ENCODE measurements at places on chromosomes 16 and 17.

DNA sequence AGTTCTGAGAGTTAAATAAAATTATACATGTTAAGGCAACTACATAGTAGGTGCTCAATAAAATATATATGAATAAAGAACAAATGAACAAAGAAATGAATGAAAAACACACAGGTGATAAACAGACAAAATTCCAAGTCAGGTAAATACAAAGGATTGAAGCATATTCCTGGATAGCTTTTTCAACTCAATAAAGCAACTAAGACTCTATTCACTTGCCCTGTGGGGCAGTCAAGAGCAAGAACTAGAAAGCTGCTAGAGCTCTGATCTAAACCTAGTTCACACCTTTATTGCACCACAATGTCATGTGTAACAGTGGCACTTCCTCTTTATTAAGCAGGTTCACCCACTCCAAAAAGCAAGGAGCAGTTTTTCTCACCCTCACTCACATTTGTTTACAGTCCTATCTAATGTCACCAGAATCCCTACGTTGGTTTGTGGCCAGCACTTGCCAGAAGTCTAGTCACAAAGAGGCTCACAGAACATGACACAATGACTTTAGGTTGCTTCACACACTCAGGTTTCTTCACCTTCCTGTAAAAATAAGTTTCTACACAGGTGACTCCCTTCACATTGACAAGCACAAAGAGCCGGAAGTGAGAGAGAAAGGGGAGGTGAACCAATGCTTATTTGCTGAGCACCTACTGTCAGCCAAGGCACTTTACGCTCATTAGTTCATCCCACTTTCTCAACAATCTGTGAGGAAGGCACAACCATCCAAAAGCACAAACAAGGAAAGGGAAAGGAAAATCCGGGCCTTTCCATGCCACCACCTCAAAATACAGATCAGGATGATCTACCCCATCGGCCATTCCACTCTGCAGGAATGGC is 70.8 kb downstream of the XPO6 start:
- no peak for DNase-seq

DNA sequence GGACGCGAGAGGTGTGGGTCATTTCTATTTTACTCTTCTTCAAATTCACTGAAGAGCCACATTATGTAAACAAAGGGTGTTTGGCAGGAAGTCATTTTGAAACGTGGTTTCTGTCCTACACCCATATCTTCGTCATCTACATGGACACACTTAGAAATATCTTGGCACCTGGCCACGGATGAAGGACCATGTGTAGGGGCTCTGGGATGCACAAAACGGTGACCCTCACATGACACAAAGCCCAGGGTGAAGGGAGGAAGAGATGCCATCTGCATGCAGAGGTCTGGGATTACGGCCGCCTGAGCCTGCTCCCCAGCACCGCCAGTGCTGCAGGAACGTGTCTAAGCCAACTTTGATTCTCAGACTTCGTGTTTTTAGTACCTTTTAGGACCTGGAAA is 130.2 kb upstream of the CHMP6 start:
- peak; percentile 31 for DNase-seq

GRCh38 chr16:11034481-11034931 is 90.1 kb downstream of the CLEC16A start:
- no peak for DNase-seq

GRCh38 chr16:14121142-14121541 is 50.0 kb downstream of the MRTFB start:
- DNase-seq: no peak

DNA sequence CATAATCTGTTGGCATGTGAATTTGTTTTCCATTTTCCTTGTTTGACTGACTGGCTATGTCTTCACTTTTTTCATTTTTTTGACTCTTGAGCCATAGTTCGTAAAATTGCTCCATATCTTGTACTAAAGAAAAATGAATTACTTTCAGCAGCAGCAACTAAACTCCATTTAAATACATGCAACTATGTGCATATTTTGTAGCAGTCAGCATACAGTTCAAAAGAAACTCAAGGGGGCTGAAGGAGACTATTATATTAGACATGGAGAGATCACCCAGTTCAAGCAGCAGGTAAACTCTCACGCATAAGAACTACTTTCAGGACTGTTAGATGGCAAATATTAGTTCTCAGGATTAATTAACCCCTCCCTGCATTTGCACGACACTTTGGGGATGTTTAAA is 13.6 kb upstream of the TXNDC11 start:
- no peak for DNase-seq

DNA sequence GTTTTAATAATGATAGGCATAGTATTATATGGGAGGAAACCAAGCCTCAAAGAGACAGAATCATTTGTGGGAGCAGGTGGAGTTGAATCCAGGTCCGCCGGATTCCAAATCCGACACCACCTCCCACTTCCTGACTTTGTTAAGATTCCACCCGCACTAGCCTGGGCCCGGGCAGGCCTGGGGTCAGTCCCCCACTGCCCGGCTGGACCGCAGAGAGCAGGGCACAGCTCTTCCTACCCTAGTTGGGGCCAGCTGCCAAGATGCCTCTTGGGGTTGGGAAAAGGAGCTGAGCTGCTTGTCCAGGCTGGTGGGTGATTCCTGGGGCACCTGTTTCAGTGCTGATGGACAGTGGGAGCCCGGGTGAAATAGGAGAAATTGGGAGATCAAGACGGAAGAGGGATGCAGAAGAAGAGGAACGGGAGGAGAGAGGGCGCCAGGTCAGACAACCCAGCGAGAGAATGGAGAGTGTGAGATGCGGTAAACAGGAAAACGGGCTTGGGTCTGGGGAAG is 53.9 kb downstream of the OR1D5 start:
- DNase-seq: no peak

GRCh38 chr17:80636361-80637018 is 91.9 kb downstream of the RPTOR start:
- no peak for DNase-seq

GRCh38 chr16:54953461-54953860 is 22.8 kb downstream of the IRX5 start:
- no peak for DNase-seq

DNA sequence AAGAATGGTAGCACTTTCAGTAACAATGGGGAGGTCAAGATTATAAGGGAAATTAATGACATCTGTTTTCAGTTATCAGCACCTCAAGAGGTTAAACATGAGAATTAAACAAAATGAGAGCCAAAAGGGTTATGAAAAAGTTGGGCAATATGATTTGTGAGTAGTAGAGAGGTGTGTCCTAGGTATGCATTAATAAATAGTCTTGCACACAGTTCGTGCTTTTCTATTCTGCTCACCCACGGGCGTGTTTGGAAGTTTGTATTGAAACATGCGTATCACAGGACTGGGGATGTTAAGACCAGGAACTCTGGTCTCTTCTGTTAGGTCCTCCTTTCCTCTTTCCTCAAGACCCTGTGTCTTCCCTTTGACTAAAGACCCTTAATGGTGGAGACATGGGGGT is 6.0 kb downstream of the BPTF start:
- no peak for DNase-seq

DNA sequence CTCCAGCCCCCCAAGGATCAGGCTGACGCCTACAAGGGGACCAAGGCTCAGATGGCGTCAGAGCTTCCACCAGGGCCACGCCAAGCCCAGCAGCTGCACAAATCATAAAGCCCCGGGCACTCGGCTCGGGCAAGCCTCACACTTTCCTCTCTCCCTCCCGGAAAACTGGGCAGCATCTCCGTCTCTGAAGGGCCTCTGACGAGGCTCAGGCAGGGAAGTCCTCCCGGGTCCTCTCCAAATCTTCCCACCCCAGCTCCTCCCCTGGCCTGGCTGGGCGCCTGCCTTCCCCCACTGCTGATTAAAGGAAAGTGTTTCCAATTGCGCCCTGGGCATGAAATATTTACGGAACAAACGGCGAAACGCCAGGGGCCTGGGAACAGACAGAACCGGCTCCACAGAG is 38.5 kb downstream of the PIEZO1 start:
- no peak for DNase-seq

- no peak for DNase-seq
Measured at GRCh38 chr17:61015966-61016365, 338.3 kb downstream of the BCAS3 start.

DNA sequence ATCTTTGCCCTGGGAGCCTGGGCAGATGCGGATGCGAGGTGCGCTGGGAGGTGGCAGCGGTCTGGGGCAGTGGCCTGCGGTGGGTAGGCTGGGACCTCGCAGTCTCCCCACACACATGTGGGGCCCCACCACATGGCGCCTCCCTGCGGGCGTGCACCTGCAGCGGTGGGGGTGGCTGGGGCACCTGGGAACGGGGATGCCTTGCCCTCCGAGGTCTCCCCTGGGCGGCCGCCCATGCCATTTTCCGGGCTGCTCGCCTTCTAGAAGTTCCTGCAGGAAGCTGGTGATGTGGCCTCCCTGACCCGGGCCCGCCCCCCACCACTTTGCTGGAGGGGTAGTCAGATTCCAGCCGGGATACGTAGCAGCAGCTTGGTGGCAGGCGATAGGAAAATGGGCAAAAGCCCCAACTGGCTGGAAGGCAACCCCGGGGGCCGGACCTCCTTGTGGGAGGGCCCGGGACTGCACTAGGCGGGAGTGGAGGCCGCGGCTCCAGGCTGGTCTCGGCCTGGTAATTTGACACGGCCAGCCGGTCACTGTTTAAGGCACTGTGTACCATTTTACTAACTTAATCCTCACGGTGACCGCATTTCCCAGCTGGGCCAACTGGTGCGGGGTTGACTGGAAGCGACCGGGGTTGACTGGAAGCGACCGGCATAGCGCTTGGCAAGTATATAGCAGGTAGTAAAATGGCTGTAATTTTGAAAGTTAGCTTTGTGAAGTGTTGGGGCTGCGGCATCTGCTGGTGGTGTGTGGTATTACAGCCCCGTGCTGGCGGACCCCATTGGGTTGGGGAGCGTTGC is 38.5 kb downstream of the IGF2BP1 start:
- DNase-seq: peak; percentile 59

DNA sequence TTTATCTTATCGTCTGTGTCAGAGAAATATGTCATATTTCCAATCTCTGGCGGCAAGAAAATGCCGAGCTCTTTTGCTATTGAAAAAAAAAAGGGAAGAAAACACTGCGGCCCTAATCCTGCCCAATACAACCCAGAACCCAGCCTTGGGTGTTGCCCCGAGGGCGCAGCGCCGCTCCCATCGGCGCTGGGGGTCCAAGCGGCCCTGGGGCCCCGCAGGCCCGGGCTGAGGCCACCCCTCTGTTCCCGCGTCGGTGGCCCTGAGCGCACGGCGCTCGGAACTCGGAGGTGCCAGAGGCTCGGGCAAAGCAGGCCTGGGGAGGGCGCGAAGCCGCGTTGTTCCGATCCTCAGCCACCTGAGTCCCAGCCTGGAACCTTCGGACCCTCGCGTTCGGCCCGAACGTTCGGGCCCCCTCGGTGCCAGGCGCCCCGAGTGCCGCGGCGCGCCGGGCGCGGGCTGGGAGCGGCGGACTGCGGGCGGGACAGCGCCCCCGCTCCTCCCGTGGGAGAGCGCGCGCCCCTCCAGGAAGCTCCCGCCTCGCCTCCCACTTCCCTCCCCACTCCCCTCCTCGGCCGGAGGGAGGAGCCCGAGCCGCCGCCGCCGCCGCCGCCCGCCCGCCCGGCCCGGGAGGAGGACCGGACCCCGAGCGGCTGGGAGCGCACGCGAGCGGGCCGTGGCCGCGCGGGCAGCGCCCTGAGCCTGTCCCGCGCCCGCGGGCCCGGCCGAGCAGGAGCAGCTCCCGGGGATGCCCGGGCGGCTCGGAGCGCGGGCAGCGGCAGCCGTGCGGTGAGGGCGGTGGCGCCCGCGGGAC is at the start of gene CPNE2:
Gene CPNE2, plus strand, starts transcription at position 609 of the 811 bp plus-strand sequence. CDS start 18,160 bp downstream, outside the sequence.
- no peak for DNase-seq

DNA sequence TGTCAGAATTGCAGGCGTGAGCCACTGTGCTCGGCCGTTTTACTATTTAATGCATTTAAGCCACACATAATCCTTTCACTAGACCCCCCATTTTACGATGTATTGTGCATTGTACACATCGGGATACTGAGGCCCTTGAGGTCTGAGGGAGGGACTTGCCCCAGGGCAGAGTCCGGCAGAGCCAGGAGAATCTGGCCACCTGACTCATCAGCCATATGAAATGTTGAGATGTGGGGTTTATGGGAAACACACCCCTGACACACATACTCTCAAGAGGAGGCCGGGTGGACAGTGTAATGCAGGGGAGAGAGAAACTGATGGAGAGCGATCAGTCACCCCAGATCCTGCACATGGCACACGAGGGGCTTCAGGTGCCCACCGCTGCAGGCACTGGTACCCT is 196.6 kb downstream of the ZNF423 start:
- no peak for DNase-seq

DNA sequence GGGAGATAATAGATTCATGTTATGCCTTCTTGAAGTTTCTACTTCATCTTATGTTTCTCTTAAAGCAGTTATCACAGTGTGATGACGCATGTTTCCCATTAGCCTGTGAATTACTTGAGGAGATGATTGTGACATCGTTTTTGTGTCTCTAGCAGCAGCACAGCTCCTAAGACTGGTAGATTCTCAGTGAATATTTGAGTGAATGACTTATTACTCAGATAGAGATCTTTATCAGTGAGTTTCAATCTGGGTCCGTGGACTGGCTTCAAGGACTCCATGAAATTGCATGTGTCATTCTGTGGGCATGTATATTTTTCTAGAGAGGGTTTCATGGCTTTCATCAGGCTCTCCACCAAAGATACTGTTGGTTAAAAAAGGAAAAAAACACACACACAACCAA is 29.9 kb downstream of the YPEL2 start:
- DNase-seq: peak; percentile 72

GRCh38 chr16:20899477-20900298 is 470 bp downstream of the DCUN1D3 start:
- DNase-seq: no peak

- DNase-seq: no peak
Measured at GRCh38 chr16:70777973-70778406, 23.0 kb downstream of the VAC14 start.

DNA sequence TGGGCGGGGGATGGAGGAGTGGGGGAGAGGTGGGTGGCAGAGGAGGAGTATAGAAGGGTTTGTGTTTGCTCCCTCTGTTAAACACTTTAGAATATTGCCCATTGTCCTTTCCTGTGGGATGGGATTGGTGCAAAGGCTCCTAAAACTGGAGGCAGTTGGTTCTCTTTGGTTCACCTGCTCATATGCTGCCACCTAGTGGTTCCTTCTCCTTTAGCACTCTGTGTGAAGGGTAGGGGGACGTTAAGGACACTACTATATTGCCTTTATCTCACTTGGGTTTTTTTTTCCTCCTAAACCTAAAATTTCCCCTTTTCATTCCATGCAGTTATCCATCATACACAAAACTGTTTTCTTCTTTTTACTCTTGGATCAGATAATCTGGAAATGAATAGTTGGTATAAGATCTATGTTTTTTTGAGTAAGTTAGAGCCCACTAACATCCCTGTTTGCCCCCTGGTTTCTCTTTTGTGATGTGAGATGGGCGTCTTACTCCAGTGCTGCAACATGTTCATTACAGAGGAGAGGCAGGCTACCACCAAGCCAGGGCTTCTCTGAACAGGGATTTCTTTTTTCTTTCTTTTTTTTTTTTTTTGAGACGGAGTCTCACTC is 23.8 kb downstream of the SNX11 start:
- peak; percentile 67 for DNase-seq

Measured in H4 (cell line).